ENCODE measurements at places on chromosomes 6 and 20. TPM values are rescaled to one million over a fixed set of nuclear protein-coding genes. Genes with fewer than 3 reads are reported as not detected.

Gene BPIFB2
- total RNA-seq = not detected

Gene MAD2L1BP
- total RNA-seq = 33.1 TPM

Gene OOEP
- total RNA-seq = 0.27 TPM

Gene TNFRSF6B
- 0.54 TPM for total RNA-seq

Gene ARMC12
- 0.81 TPM for total RNA-seq

Gene TAF11
- total RNA-seq = 10.8 TPM

Gene TRDN
- not detected for total RNA-seq

Gene SNAP91
- not detected for total RNA-seq

Gene DEFB124
- not detected for total RNA-seq

Gene CLDN20
- not detected for total RNA-seq
